ENCODE measurements at places on chromosomes 16 and 17. TPM values are rescaled to one million over a fixed set of nuclear protein-coding genes. Genes with fewer than 3 reads are reported as not detected.

DNA sequence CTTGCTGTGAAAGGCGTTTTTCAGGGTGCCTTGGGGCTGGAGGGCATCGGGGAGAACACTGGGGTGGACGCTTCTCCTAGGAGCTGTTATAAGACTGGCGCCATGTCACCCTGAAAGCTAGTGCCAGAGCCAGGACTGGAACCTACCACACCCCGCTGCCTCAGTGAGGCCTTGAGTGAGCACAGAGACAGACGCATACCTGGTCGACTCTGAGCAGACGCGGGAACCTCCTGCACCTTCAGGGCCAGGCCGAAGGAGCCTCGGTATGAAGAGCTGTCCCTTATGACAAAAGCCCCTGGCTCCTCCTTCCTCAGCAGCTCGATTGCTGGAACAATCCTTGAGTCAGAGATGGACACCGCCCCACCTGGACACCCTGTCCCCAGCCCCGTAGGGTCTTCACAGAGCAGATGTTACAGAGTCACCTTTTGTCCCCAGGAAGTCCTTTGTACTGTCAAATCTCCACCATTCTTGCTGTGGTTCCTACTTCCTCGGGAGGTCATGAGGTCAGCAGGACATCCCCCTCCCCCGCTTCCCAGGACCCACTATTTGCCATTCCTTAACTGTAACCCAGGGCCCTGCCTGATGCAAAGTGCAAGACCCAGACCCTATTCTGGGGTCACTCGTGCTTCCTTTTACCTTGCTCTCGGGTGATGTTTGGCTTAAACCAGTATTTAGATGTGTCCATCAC, 17.0 kb downstream of the TNS4 start:
- H3K36me3 ChIP-seq = no peaks in the 10 kb centered on the region
- H3K27ac ChIP-seq = no peak overlapping the region
- no peaks in the 10 kb centered on the region for H3K27me3 ChIP-seq
- H3K4me1 ChIP-seq = no peaks in the 10 kb centered on the region

GRCh38 chr17:34366529-34367107, 3.6 kb upstream of the CCL1 start:
- DNase-seq = no peak
- H3K27me3 ChIP-seq = no peaks in the 10 kb centered on the region
- H3K36me3 ChIP-seq = no peaks in the 10 kb centered on the region
- H3K4me3 ChIP-seq = no peak overlapping the region
- no peak overlapping the region for H3K27ac ChIP-seq
- no peaks in the 10 kb centered on the region for H3K4me1 ChIP-seq

LYRM9 gene
- 22.2 TPM for total RNA-seq

- H3K27ac ChIP-seq = no peak overlapping the region
- no peaks in the 10 kb centered on the region for H3K4me1 ChIP-seq
- no peak overlapping the region for H3K4me3 ChIP-seq
These were observed 48.9 kb upstream of the TRAP1 start for GRCh38 chr16:3766177-3766576.

- no peak overlapping the region for H3K27ac ChIP-seq
- no peaks in the 10 kb centered on the region for H3K27me3 ChIP-seq
- no peaks in the 10 kb centered on the region for H3K4me1 ChIP-seq
These were observed 18.1 kb upstream of the FOXJ1 start for GRCh38 chr17:76159157-76159556.

DNA sequence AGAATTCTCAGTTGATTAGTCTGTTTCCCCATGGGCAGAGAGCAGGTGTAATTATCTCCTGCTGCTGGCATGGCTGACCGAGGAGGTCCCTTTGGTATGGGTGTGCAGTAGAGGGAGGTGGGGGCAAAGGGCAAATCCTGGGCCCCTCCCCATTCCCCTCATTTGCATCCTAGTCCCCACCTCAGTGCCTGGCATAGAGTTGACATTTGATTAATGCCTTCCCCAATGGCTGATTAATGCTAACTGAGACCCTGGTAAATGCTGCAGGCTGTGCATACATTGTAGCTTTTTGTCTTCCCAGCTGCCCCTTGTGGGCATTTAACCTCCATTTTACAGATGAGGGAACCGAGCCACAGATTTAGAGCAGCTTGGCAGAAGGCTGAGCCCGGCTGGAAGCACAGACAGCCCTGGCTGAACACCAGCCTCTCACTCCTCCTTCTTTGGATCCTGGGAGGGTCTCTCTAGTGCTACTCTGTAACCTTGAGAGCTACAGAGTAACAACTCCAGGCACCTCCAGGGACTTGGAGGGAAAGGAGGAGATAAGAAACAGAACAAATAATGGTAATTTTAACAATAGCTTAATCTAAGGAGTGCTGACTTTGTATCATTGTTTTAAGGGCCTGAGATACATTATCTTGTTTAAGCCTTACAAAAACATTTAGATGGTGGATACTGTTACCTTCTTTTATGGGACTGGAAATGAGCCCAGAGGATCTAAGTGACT, 5.1 kb downstream of the PLCG2 start:
- H3K27me3 ChIP-seq = no peaks in the 10 kb centered on the region
- no peak overlapping the region for H3K4me3 ChIP-seq
- no peak for DNase-seq
- no peak overlapping the region for H3K27ac ChIP-seq
- no peaks in the 10 kb centered on the region for H3K36me3 ChIP-seq
- H3K4me1 ChIP-seq = no peaks in the 10 kb centered on the region

SHISA6 gene
- 0.11 TPM for total RNA-seq

ZNF385C gene
- total RNA-seq = not detected

DNA sequence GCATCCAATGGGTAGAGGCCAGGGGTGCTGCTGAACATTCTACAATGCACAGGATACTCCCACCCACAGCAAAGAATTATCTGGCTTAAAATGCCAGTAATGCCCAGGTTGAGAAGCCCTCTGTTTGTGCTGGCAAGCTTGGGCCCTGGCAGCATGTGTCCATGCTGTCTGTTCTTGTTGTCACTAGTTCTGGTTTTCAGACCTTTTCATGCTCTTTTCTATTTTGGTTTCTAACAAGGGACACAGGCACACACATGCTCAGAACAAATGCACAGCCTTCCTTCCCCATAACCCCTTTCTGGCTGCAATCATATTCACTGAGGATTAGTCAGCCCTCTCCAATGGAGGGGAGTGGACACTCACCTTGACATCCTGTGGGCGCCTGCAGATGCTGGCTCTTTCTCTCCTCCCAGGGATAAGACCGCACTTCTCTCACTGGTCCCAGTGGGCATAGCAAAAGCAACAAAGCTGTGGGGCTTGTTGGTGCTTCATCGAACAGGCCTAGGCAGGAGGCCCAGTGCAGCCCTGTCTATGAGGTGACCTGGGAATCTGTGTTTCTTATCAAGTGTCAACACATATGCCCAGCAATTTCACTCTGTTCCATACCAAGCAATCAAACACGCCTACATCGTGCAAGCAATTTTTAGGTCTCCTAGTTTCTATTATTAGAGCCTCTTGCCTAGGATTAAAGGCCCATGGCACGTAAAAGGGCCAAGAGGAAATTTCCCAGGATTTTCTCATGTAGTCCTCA, 271.1 kb upstream of the CCL2 start:
- H3K36me3 ChIP-seq = no peaks in the 10 kb centered on the region
- H3K27ac ChIP-seq = no peak overlapping the region
- no peaks in the 10 kb centered on the region for H3K4me1 ChIP-seq

MFAP4 gene
- total RNA-seq = 280 TPM

ABHD15 gene
- total RNA-seq = 11.0 TPM

CDT1 gene
- total RNA-seq = not detected

TVP23A gene
- not detected for total RNA-seq

Data from ascending aorta (tissue), 2 donors.